ENCODE measurements at places on chromosomes 3 and 15.

- no peak for DNase-seq
Measured at GRCh38 chr15:77846360-77846759, 213.6 kb upstream of the LINGO1 start.

DNA sequence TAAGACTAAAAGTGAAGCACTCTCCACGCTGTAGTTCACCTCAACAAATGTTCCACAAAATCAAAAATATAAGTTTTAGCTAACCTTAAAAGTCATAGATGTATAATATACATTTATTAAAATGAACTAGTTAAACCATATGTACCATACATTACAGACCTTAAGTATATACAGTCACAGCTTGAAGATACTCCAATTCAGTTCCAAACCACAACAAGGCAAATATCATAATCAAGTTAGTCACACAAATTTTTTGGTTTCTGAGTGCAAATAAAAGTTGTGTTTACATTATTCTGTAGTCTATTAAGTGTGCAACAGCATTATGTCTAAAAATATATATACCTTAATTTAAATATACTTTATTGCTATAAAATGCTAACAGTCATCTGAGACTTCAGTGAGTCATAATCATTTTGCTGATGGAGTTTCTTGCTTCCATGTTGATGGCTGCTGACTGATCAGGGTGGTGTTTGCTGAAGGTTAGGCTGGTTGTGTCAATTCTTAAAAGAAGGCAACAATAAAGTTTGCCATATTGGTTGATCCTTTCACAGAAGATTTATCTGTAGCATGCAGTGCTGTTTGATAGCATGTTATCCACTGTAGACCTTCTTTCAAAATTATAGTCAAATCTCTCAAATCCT lies 736.7 kb downstream of the NSUN3 start:
- no peak for DNase-seq

DNA sequence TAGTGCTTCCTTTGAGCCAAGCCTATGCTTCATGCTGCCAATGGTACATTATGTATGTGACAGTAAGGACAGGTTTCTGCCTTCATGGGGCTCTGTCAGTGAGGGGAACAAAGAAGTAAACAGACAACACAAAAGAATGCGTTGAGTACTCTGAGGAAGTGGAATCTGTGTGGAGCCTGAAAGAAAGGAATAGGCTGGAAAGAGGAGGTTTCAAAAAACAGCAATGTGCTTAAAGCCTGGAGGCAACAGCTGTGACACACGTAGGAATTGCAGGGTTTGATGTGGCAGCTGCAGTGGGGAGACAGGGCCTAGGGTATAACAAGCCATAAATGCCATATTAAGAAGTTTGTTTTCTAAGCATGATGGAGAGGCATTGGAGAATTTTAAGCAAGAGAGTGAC lies 316.7 kb downstream of the CLSTN2 start:
- no peak for DNase-seq

GRCh38 chr3:134093956-134094355 lies 64.2 kb upstream of the SLCO2A1 start:
- no peak for DNase-seq

- DNase-seq = peak; percentile 70
Measured at GRCh38 chr3:51974963-51975851, at the start of gene ABHD14A. Gene ABHD14A, plus strand, starts transcription at chr3:51975064. Its CDS starts 72 bp downstream, at chr3:51975136.

GRCh38 chr3:166498446-166498845 lies 661.2 kb upstream of the BCHE start:
- DNase-seq = no peak

- DNase-seq = no peak
Measured at GRCh38 chr3:78322780-78323179, 1282.9 kb downstream of the ROBO2 start.

DNA sequence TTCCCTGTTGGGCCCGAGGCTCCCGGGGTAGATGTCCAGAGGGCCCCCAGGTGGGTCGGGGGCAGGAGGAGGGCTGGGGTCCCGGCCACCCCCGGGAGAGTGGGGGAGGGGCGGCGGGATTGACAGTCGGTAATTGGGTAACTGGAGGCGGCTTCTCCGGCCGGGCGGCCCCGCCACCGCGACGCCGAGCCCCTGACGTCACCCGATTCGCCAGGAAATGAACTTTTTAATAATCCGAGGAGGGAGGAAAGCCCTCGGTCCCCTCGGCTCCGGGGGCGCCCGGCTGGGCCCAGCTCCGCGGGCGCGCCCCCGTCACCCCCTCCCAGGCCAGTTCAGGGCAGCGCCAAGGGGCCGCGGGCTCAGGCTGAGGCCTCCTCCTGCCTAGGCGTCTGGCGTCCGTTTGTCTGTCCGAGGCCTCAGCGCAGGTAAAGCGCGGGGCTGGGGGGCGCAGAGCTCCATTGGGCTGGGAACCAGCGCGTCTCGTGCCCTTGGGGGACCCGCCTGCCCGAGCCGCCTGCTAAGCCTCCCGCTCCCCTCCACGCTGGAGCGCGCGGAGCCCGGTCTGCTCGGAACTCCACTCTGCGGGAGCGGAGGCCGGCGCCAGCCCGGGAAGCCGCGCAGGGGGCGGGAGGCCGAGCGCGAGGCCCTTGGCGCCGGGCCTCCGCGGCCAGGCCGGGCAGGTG lies 3.9 kb downstream of the GATA2 start:
- no peak for DNase-seq

GRCh38 chr3:14570089-14570488 lies 29.9 kb upstream of the GRIP2 start:
- DNase-seq = no peak

- no peak for DNase-seq
Measured at GRCh38 chr15:63223463-63223862, 34.1 kb downstream of the RAB8B start.

GRCh38 chr3:58141766-58142345 lies 68.9 kb downstream of the DNASE1L3 start:
- DNase-seq = no peak

DNA sequence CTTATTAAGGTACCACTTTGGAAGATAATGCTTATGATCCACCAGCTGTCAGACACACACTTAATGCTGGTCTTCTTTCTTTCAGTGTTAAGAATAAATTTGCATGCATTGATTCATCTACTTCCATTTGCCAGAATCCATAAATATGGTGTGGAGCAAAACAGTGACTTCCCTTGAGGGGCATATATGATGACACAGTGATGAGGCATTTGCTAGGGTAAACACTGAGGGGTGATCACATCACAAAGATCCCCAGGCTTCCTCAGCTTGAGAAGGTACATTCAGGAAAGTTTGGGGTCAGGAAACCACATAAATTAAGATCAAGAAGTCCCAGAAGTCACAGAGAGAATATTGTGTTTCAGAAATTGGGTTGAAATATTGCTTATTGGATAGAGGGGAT lies 9.9 kb upstream of the ZBED2 start:
- DNase-seq = no peak

DNA sequence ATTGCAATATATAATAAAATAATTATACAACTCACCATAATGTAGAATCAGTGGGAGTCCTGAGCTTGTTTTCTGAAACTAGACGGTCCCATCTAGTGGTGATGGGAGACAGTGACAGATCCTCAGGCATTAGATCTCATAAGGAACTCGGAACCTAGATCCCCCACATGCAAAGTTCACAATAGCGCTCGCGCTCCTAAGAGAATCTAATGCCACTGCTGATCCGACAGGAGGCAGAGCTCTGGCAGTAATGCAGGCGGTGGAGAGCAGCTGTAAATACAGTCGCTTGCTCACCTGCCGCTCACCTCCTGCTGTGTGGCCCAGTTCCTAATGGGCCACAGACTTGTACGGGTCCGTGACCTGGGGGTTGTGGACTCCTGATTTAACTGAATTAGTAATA lies 87.8 kb downstream of the P3H2 start:
- DNase-seq = no peak

DNA sequence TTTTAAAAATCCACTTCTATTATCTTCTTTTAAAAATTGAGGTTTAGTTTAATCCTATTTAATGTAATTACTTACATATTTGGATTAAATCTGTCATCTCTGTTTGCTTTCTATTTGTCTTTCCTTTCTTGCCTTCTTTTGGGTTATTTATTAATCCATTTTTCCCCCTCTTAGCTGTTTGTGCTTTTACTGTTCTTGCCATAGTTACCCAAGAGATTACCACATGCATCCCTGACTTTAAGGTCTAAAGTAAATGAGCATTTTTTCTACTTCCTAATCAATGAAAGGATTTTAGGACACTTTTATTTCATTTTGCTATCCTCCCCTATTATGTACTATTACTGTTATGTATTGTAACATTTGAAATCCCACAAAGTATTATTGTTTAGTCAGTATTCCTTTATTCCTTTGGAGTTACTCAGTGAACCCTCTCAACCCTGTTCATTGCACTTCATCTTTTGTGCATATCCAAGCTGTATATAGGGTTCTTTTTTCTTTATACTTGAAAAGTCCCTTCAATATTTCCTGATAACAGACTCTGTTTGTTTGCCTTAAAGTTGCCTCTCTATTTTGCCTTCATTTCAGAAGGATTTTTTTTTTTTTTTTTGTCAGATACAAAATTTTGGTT lies 62.7 kb downstream of the MEF2A start:
- no peak for DNase-seq

DNA sequence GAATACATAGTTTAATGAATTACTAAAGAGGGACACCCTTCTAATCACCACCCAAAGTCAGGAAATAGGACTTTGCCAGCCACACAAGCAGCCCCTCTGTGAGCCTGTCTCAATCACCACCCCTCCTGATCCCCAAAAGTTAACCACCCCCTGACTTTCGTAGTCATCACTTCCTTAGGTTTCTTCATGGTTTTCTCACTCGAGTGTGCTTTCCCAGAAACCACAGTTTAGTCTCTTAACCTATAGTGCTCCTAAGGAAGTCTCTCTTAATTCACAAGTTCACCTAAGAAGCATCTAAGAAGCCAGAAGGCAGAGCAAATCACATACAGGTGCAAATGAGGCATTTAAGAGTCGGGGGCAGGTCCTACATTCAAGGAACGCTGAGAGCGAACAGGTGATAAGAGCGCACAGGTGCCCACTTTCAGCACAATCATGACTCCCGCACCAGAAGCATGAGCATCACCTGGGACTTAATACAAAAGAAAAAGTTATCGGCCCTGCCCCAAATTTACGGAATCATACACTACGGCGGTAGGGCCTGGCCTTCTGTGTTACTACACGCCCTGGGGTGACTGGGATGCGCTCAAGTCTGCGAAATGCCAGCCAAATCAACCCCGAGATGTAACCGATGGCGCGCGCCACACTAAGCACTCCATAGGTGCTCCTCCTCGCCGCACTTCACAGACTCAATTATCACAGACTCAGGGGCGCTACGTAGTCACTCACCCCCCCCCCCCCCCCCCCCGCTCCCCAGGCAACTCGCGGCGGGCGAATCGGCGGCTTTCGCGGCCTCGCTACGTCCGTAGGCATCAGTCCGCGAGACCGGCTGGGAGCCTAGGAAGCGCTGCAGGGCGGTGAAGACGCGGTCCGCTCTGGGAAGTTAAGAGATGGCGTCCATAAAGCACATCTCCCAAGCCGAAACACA lies 815 bp downstream of the ULK4 start:
- DNase-seq = peak; percentile 78

- no peak for DNase-seq
Measured at GRCh38 chr15:100461049-100461448, 67.7 kb downstream of the CERS3 start.

- no peak for DNase-seq
Measured at GRCh38 chr15:71472566-71472965, 337.8 kb upstream of the NR2E3 start.

GRCh38 chr3:154235330-154235729 lies 89.0 kb downstream of the DHX36 start:
- DNase-seq = no peak

DNA sequence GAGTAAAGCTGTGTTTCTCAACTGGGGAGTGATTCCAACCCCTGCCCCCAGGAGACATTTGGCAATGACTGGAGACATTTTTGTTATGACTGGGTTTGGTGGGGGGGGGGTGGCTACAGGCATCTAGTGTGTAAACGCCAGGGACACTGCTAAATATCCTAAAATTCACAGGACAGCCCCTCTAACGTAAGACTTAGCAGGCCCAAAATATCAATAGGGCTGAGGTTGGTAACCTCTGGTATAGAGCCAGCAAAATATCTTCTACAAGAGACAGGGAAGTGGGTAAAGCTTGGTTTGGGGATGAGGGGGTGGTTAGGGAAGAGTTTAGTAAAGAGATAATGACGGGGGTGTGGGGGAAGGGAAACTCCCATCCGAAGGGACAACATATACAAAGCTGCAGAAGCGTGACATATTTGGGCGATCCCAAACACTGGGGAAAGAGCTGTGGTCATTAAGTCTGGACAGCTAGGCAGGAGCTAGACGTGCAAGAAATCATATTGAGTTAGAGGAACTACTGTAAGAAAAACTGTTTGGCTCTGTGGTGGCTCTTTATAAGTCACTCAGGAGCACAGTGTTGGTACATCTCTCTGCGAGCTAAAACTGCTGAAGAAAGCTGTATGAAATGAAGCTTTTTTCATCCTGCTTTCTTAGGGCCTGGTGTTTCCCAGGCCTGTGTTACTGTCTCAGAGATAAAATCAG lies 697 bp upstream of the TRIM69 start:
- DNase-seq = peak; percentile 79

GRCh38 chr3:11784971-11785377 lies 61.7 kb downstream of the TAMM41 start:
- no peak for DNase-seq

GRCh38 chr15:30650012-30650929 lies 24.3 kb downstream of the ARHGAP11B start:
- DNase-seq = peak; percentile 21

DNA sequence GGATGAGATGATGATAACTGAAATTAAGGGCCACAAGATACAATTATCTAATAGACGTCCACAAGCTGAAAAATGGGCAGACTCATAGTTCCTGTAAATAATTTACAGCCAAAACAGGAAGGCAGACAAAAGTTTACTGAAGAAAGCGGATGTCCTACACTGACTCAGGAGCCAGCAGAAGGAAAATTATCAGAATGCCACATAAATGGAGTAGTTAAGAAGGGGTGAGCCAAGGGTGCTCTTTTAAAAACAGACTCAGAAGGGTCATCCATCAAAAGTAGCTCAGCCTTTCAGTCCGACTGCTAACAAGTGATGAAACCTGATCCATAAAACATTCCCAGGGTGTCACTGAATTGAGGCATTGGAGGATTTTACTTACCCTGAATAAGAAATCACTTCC lies 39.8 kb downstream of the TUSC7 start:
- no peak for DNase-seq

DNA sequence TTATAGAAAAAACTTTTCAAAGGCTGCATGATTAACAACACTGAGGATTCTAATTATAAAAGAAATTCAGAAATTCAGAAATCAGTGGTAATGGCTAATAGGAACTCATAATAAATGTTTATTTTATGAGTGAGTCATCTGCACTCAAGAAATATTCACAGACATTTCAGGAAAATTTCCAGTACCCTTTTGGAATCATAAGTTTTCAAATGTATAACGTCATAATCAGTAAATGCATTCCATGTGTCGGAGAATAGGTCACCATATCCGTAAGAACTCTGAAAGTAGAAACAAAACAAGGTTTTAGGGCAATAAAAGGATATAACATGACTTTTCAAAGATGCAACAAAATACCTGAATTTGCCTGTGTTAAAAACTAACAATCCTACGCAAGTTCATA lies 24.7 kb downstream of the EOGT start:
- DNase-seq = no peak

- DNase-seq = peak; percentile 87
Measured at GRCh38 chr15:85689729-85690128, 105.0 kb downstream of the KLHL25 start.

All from T-helper 2 cell (primary cell).